ENCODE measurements at places on chromosomes 7 and 10. TPM values are rescaled to one million over a fixed set of nuclear protein-coding genes. Genes with fewer than 3 reads are reported as not detected.

DNA sequence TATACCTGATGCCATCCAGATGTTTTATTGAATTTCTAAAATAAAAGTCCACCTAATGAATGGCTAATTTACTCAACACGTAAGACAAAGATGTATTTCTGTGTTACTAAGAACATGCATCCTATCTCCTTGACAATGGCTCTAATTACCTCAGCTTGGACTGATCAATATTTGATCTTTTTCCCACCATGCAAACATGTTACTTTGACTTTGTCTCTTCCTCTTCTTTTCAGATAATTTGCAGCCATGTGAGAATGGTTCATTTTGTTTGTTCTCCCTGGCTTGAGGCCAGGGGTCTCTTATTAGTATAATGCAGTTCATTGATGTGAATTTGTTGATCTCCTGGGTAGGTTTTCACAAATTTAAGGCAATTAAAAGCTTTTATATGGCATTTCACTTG, 302.1 kb downstream of the ADK start:
- H3K4me3 ChIP-seq = no peak overlapping the region
- H3K36me3 ChIP-seq = peaks cover 7% of the 10 kb centered on the region
- H3K4me1 ChIP-seq = peaks cover 7% of the 10 kb centered on the region

GRCh38 chr7:134450294-134451000, 8.5 kb downstream of the AKR1B1 start:
- H3K4me1 ChIP-seq = peaks cover 6% of the 10 kb centered on the region
- no peak overlapping the region for H3K27ac ChIP-seq
- DNase-seq = no peak
- H3K27me3 ChIP-seq = peaks cover 2% of the 10 kb centered on the region
- no peaks in the 10 kb centered on the region for H3K36me3 ChIP-seq
- no peak overlapping the region for H3K4me3 ChIP-seq

Gene NOLC1
- total RNA-seq = 59.5 TPM

Gene MMRN2
- total RNA-seq = 5.4 TPM

Gene NME8
- total RNA-seq = not detected
